ENCODE measurements at places on chromosomes 12 and 14. TPM values are rescaled to one million over a fixed set of nuclear protein-coding genes. Genes with fewer than 3 reads are reported as not detected.

CLMN gene
- 7.7 TPM for total RNA-seq

RPGRIP1 gene
- not detected for total RNA-seq

ARHGDIB gene
- total RNA-seq: 6.1 TPM

POTEM gene
- total RNA-seq: not detected

RASAL1 gene
- not detected for total RNA-seq

- DNase-seq: no peak
Measured at GRCh38 chr14:66315548-66315947, 170.6 kb upstream of the CCDC196 start.

DNA sequence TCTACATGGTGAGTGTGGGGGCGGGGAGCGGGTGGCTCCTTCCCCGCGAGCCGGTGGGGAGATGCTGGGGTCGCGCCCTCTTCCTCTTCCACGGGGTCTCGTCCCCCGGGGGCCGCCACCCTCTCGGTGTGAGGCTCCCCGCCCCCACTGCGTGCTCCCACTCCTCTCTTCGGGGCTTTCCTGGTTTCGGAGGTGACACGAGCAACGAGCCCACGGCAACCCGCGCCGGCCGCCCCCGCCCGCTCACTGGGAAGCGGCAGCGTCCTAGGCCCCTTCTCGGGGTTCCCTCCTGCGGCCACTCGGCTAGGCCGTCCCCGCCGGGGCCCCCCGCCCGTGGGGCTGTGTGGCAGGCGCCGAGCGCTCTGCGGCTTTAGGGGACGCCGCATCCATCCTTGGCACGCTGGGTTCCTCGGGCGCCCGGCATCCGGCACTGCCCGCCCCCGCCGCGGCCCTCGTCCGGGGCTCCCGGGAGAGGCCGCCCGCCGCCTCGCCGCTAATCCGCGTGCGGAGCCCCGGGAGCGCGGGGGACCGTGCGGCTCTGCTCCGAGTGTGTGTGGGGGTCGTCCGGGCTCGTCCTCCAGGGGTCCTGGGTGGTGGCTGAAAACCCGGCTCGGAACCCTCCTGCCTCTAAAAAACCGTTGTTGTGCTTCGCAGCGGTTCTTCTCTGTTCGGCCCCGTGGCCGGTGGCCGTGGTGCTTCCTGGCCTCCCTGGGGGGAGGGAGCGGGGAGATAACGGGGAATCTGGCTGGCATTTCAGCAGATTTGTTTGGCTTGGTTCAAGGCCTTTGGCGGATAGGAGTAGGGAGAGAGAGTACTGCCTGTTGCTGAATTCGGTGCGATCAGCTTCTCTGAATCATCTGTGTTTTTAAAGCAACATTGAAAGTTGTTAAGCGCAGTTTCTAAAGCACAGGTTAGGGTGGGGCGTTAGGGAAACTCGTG, 1.0 kb downstream of the PCNX1 start:
- DNase-seq: no peak

DNA sequence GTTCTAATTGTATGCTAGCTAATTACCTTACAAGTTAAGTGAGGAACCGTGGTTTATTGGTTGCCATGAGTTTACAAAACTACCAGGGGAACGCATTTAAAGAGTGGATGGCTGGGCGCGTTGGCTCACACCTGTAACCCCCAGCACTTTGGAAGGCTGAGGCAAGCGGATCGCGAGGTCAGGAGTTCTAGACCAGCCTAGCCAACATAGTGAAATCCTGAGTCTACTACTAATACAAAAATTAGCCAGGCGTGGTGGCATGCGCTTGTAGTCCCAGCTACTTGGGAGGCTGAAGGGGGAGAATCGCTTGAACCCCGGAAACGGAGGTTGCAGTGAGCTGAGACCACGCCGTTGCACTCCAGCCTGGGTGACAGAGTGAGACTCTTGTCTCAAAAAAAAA, 2.2 kb downstream of the EIF5 start:
- no peak for DNase-seq

GRCh38 chr12:64088431-64089349, 133.4 kb downstream of the KICS2 start:
- no peak for DNase-seq

- no peak for DNase-seq
Measured at GRCh38 chr14:29348504-29348903, 579.1 kb downstream of the PRKD1 start.

GRCh38 chr12:15520844-15521243, 198.5 kb downstream of the PTPRO start:
- no peak for DNase-seq

GRCh38 chr12:22334410-22335100, at the start of gene ST8SIA1:
ST8SIA1 (minus strand) TSS chr12:22334707; CDS start chr12:22334232, 475 bp downstream.
- DNase-seq: no peak

GRCh38 chr12:45435945-45436710, 220.2 kb downstream of the ANO6 start:
- DNase-seq: no peak

DNA sequence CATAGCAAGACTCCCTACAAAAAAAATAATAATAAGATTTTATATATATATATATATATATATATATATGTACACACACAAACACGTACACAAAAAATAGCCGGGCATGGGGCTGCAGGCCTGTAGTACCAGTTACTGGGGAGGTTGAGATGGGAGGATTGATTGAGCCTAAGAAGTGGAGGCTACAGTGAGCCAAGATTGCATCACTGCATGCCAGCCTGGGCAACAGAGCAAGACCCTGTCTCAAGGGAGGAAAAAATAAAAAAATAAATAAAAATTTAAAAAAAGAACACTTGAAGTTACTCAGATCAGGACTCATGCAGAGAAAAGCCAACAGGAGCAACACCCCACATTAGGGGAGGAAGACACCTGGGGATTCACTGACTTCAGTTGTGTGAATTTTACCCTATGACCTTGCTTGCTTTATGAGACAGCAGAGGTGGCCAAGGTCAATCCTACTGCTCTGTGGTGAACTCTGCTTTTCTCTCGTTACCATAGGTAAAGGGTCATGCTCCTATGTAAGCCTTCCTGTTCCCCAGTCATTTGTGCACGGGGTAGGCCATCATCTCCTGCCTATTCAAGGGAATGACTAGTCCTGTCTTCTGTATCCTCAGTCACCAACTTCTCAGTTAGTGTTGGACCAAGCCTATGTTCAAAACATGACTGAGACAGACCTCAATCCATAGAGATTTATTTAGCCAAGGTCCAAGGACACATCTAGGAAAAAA, 1119.8 kb upstream of the TMEM132C start:
- no peak for DNase-seq

GRCh38 chr12:31984806-31985591, 25.8 kb downstream of the RESF1 start:
- no peak for DNase-seq

- no peak for DNase-seq
Measured at GRCh38 chr14:101230851-101231550, 327.5 kb upstream of the RTL1 start.

DNA sequence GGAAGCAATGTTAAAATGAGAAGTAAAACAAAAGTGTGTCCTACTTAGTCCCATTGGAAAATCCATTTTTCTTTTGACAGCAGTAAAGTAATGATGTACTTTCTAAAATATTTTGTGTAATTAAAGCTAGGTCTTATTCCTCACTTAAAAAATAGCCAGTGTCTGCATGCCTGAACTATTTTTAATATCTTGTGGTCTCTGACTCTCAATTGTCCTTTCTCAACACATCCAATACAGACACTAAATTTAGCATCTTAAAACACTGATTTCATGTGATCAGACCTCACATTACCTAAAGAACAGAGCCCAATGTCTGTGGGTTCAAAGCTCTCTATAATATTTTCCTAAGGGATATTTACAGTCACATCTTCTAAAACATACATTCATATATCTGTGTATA, 108.0 kb downstream of the DERA start:
- DNase-seq: no peak

DNA sequence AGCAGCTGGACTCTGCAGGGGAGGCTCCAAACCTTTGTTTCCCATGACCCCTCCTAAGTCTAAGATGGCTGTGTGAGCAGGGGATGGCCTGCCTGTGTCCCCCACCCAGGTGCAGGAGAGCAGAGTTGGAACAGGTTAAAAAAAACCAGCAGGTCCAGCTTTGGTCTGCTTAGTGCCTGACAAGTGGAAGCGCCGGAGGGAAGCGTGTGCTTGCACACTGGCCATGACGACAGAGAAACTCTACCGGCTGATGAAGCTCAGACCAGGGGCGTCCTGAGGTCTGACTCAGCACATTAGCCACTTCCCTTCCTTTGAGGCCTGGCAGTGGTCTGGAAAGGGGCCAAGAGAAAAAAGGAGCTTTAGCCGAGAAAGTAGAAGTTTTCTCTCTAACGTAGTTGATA, 280.1 kb downstream of the VRK1 start:
- DNase-seq: no peak
